H7 (cell line): ENCODE measurements at places on chromosomes 6 and 20.

DNA sequence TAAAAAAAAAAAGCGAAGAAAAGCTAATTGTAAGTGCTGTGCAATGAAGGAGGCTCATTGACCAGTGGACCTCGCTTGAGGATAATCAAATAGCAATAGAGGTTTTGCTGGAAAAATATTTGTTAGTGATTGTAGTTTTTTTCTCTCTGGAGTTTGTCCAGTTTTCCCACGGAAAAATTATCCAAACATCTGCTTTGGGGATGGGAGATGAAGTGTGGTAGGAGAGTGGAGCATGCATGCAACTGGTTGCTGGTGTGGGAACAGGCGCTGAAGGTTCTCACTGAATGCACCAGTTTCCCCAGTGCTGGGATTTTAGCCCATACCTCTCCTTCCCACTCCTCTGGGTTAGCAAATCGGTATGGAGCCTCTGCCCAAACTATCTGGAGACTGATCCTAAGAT lies 281.7 kb upstream of the TAB2 start:
- no peak for DNase-seq

DNA sequence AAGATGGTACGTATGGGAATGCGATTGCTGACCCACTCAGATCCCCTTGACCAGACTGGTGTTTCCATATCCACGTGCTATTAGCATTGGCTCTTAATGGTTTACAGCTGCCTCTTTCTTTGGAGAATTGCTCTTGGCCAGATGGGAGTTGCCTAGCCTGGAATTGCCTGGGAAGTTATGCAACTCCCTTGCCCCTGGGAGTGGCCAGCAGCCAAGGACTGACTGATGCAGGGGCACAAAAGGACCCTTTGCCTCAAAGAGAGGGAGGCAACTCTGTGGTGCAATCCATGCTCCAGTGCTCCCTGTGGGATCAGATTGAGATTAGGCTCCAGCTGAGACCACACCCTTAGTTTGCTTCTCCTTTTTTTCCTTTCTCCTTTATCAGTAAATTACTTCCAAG lies 203.5 kb upstream of the JAG1 start:
- no peak for DNase-seq

DNA sequence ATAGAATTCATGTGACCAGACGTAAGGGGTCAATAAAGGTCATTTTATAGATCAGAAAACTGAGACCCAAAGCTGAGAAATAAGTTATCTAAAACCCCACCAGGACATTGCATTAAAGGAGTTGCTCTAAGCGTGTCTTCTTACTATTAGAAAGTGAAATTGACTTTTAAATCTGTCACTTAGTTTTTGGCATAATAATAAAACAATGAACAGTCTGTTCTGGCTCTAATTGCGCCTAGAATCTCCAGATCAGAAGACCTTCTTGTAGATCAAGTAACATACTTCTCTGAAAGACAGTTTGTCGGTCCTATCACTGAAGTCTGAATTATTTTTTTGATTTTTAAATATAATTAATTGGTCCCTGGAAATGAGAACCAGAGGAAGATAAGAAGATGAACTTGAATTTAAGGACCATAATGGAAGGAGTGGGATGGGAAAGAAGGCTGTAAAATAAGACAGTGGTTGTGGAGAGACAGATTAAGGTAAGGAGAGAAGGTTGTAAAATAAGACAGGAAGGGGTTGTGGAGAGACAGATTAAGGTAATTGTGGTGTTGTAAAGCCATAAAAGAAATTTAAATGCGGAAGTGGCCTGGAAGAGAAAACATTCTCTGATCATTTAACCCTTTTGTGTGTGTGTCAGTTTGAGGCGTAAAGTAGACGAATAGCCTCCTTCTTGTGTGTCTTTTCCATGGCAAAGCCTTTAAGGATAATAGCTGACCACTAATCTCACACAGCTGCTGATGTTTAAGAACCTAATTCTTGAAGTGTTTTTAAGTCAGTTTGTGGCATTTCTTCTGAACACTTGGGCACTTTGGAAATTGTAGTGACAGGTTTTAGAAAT lies 20.1 kb downstream of the TOP1 start:
- DNase-seq: no peak

DNA sequence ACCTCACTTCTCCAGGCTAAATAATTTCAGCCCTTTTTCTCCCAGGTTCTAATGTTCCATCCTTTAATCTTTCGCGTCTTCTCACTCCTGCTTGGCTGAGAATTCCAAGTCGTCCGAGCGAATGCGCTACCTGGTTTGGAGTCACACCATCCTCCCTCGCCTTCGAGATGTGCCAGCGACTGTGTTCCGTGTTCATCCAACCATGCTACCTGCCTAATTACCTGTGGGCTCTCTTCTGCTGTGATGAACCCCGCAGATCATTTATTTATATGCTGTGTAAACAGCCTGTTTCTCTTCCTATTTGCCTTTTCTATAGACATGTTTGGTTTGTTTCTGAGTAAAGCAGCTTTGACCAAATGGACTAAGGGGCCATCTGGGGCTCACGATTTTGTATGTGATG lies 83.5 kb upstream of the TMEM181 start:
- no peak for DNase-seq

- DNase-seq: peak; percentile 53
These were observed 10.1 kb upstream of the SEC63 start for GRCh38 chr6:107968081-107968480.

DNA sequence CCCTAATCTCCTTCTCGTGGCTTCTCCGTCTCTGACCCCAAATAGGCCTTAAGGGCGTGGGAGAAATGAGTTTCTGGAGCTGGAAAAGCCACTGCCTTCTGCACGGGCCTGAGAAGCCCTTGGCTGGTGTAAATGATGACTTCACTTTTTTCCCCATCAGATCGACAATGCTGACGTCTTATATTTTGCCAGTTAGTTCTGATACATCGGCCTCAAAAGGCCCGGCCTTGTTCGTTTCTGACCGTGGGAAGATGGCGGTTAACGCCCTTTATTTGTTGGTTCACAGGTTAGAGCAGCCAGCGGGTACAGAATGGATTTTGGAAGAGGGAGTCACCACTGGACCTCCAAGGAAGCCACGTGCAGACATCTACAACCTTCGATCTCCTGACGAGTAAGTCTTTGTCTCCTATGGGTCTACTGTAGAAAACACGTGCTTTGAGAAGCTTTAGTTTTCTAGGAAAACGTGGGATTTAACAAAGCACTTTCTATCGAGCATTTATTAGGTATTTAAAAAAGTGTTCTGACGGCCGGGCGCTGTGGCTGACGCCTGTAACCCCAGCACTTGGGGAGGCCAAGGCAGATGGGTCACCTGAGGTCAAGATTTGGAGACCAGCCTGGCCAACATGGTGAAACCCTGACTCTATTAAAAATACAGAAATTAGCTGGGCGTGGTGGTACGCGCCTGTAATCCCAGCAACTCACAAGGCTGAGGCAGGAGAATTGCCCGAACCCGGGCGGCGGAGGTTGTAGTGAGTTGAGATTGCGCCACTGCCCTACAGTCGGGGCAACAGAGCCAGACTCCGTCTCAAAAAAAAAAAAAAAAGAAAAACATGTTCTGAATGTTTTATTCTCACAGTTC lies 1.2 kb upstream of the ZNFX1 start:
- DNase-seq: no peak

DNA sequence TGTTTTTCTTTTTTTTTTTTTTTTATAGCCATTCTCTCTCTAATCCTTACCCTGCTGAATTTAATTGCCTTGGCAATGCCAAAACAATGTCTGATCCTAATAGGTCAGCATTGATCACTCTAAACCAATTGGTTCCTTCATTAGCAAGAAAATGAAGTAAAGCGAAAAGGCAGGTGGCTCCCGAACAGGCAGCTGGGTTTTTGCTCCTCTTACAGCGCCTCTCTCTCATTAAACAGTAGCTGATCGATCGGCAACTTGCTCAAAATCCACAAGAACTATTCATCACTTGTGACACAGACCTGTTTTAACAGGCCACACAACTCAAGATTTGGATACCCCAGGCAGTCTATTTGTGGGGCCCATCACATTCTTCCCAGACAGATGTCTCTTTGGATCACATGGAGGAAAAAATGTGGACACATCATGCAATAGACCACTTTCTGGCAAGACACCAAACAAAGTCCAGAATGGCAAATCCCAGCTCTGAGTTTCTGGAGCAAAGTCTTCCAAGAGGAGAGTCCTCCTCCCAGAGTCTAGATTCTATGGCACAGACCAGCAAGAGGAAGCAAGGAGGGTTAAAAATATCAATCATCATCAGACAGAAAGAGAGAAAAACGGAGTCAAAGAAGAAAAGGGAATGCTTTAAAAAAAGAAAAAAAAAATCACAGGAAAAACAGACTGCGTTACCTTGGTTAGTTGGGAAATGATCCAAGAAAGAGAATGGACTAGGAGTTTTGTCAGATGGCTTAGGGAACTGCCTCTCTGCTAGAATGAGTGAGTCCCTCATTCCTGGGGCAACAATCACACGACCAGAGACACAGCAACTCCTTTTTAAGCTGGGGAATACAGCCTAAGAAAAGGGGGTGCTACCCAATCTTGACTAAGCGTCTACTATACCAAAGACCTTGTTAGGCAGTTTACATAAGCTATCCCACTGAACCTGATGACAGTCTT lies 247.8 kb downstream of the BTBD9 start:
- peak; percentile 5 for DNase-seq

DNA sequence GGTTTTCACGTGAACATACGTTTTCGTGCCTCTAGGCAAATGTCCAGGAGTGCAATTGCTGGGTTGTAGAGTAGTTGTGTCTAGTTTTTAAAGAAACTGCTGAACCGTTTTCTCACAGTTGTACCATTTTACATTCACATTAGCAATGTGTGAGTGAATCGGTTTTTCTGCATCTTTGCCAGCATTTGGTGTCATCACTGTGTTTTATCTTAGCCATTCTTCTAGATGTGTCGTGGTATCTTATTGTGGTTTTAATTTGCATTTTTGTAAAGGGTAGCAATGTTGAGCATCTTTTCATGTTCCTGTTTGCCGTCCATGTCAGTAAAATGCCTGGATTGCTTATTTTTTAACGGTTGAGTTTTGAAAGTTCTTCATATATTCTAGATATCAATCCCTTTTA lies 10.2 kb downstream of the DOK5 start:
- no peak for DNase-seq

GRCh38 chr20:10621149-10621548 lies 52.6 kb downstream of the JAG1 start:
- no peak for DNase-seq

DNA sequence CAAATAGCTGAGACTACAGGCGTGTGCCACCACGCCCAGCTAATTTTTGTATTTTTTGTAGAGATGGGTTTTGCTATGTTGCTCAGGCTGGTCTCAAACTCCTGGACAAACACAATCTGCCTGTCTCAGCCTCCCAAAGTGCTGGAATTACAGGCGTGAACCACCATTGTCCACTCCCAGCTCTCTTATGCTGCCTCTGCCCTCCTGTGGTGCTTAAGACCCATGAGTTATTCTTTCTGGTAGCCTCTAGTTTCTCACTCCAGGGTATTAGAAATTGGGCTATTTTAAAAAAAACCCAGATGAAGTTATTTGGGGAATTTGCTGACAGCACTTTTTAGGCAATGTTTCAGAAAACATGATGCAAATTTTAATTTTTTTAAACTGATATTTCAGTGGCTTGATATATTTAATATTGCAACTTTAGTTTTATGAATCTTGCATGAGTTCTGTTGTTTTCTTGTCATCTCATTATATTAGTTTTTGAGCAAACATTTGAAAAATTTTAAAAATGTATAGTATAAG lies 114.0 kb upstream of the FOXO3 start:
- DNase-seq: no peak

DNA sequence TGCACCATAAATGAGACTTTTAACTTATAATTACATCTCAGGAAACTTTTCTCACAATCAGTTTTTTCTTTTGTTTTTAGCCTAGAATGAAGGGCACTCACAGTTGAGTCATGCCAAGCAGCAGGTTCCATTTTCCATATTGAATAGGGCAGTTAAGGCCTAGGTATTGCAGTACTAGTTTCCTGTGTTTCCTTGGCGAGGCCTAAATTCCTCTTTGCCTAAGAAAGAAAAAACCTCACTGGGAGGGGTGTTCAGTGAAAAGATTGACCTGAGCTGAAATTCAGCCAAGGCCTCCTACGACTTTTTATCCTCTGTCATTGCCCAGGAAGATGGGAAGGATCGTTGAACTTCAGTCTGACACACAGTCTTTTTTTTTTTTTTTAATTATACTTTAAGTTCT lies 85.5 kb downstream of the IMPG1 start:
- peak; percentile 40 for DNase-seq

- DNase-seq: no peak
These were observed 298.6 kb downstream of the CLIC5 start for GRCh38 chr6:45717027-45717426.

DNA sequence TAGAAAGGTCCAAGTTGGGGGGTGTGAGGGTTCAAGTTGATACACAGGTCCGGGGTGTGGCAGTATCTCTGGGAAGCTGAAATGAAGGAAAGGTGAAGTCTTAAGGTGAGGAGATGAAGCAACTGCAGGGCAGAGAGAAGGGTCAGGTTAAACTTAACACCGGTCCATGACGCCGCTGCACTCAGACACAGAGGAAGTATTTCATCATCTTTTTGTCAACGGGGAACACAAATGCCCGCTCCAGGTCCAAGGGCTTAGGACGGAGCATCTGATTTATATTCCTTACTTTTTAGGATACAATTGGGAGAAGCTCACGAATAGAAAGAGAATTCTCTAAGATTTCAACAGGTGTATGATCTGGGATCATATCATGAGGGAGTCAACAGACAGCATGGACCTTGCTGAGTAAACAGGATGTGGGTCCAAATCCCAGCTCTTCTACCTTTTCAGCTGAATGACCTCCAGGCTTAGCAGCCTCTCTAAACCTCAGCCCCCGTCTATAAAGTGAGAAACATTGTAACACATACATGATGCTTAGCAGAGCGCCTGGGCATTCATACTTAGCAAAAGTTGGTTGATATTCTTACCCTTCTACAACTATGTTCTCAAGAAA lies 197.5 kb downstream of the ATXN1 start:
- DNase-seq: no peak

DNA sequence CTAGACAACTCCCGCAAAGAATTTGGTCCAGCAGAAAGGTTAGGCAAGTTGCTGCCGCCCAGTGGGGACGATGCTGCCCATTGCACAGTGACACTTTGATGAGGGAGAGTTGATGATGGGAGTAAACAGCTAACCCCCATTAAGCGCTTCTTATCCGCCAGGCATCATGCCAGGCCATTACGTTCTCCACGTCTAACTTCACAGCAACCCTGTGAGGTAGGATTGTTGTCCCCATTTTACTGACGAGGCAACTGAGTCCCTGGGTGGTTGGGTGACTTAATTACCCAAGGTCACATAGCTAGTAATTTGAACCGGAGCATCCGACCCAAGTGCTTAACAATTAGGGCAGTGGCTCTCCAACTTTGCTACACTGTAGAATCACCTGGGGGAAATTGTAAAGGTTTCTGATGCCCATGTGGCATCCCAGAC lies 738 bp downstream of the RALGAPB start:
- no peak for DNase-seq
